ENCODE measurements at places on chromosomes 1 and 21.

DNA sequence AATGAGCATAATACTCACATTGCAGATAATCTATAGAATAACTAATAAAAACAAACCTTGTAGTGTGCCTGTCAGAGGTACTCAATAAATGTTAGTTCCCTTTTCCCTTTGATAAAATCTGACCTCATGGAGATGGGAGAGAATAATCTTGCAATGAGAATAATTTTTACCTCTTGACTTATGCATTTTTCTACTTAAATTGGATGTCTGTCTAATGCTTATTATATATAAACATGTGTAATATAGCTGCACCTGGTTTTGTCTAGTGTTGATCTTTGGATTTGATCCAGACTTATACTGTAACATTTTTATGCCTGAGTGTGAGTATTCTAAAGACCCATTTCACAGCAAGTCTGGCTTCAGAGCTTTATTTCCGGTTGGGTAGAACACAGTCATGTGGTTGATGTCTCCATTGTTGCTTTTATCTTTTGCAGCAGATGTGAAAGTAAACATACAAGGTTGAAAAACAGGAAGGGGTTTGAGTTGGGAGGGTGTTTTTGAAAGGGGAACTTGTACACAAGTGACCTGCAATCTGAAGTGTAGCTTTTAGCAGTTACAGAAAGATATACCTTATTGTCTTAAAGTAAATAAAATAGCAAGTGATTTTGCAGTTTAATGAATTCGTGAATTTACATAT, 12.4 kb downstream of the EPB41 start:
- no peak for DNase-seq

DNA sequence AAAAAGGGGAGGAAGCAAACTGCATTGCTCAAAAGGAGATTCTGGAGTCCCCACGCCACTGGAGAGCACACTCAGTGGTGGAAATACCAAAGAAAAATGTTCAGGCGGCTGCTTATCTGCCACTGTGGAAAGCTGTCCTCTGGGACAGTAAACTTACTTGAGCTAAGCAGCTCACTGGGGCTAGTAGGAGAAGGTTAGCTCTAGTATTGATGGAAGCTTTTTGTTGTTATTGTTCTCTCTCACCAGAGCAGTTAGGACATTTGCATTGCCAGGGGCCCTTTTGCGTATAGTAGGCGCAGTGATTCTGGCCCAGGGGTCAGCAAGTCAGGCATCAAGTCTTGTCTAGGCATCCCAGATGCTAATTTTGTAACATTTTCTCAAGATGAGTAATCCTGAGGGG, 15.6 kb downstream of the BACE2 start:
- no peak for DNase-seq

DNA sequence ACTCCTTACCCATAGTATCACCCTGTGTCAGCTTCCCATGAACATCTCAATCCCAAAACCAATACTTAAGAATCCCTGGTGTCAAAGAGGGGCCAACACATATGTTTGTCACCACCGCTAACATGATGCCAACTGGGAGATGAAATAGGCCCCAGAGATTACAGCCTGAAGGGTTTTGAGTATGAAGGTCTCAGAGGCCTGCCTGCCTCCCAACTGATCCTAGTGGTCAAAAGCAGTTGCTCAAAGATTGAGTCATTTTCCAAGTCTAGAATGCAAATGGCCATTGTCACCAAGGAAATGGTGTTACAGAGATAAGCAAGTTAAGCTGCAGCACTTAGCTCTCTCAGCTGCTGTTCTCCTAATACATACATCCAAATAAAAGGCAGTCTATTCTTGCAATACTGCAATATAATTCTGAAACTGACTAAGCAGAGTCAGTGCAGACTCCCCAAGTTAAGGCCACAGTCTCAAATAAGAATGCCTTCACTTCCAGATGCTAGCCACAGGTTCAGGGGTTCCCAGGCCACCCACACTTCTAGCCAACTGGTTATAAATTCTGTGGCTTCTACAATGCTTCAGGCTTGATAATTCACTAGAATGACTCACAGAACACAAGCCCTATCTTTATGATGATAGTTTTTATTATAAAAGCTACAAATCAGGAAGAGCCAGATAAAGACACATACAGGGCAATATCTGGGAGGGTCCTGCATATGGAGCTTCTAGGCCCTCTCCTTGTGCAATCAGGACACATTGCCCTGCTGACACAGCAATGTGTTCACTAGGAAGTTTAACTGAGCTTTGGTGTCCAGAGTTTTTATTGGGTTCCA, 18.7 kb downstream of the DUSP10 start:
- DNase-seq: no peak

GRCh38 chr1:179083533-179083932, 1.7 kb downstream of the TOR3A start:
- no peak for DNase-seq

- DNase-seq: no peak
Observed at GRCh38 chr1:239816081-239816782, 275.5 kb upstream of the FMN2 start.

DNA sequence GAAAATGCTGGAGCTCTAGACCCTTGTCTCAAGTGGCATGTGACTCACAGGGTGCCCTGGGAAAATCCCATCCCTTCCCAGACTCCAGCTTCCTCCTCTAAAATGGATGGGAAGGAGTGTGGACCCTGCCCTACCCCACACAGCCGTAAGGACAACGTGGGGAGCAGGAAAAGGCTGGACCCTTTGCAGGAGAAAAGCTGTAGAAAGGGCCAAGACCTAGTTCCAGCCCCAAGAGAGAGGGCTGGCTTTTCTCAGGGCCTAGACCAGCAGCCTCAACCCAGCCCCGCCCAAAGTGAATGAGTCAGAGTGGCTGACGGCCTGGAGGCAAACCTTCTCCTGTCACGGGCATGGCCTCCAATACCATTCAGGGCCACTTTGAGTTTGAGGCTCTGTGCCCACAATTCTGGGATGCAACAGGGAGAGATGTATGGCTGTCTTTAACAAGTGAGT, 1.1 kb downstream of the LAMB3 start:
- DNase-seq: no peak

- no peak for DNase-seq
Observed at GRCh38 chr1:170594066-170594626, 62.2 kb downstream of the GORAB start.

GRCh38 chr1:5933676-5934057, 58.6 kb downstream of the NPHP4 start:
- DNase-seq: no peak

GRCh38 chr1:22139066-22139594, 3.8 kb downstream of the WNT4 start:
- peak; percentile 84 for DNase-seq

DNA sequence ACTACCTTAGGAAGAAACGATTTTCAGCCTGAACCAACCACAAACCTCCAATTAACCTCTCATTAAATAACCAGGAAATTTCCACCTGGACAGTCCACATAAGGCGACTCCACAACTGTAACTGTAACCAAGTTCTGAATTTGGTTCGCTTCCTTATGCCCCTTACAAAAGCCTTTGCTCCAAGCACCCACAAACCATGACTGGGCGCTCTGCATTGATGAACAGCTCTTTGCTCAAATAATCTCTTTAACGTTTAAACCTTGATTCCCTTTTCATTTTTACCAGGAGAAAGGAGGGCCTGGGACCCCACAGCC, 38.2 kb upstream of the ZNF124 start:
- DNase-seq: no peak

GRCh38 chr1:81703756-81704463, 96.8 kb upstream of the ADGRL2 start:
- no peak for DNase-seq

GRCh38 chr21:45819478-45820170, 161.9 kb upstream of the COL6A1 start:
- no peak for DNase-seq

- DNase-seq: no peak
Observed at GRCh38 chr1:32715901-32716311, 13.3 kb upstream of the SYNC start.

GRCh38 chr1:186499571-186499970, 38.7 kb upstream of the PDC start:
- no peak for DNase-seq

- no peak for DNase-seq
Observed at GRCh38 chr21:31900121-31900895, 27.5 kb downstream of the HUNK start.

DNA sequence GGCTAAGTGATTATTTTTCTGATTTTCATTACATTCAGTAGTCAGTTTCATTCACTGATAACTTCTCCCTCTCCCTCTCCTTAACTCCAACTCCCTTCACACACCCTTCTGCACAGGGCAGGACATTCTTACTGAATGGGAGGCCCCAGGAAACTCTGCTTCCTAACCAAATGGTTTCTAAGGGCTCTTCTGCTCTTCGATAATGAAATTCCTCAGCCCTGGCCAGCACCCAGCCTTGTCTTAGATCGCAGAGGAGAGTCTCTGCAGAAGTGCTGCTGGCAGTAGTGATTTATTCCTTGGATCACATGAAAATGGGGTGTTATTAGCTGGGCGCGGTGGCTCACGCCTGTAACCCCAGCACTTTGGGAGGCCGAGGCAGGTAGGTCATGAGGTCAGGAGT, 16.4 kb downstream of the PLEKHM2 start:
- DNase-seq: no peak

DNA sequence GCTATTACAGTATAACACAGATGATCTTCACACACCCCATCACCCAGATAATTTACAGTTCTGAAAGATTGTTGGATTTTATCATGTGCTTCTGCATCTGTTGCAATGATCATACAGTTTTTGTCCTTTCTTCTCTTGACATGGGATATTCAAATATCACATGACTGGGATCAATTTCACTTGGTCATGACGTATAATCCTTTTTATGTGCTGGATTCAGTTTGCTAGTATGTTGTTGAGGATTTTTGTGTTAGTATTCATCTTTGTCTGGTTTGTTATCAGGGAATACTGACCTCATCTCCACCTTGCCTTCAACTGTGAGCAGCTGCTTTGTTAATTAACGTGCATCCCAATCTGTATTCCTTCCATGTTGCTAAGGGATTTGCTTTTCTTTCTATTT, 44.7 kb upstream of the DISC1 start:
- DNase-seq: no peak

GRCh38 chr1:116226017-116226416, 114.8 kb downstream of the MAB21L3 start:
- no peak for DNase-seq

- DNase-seq: peak; percentile 60
Observed at GRCh38 chr1:246117066-246117791, 389.9 kb downstream of the SMYD3 start.

- DNase-seq: no peak
Observed at GRCh38 chr1:201424146-201424545, 2.6 kb upstream of the TNNI1 start.

DNA sequence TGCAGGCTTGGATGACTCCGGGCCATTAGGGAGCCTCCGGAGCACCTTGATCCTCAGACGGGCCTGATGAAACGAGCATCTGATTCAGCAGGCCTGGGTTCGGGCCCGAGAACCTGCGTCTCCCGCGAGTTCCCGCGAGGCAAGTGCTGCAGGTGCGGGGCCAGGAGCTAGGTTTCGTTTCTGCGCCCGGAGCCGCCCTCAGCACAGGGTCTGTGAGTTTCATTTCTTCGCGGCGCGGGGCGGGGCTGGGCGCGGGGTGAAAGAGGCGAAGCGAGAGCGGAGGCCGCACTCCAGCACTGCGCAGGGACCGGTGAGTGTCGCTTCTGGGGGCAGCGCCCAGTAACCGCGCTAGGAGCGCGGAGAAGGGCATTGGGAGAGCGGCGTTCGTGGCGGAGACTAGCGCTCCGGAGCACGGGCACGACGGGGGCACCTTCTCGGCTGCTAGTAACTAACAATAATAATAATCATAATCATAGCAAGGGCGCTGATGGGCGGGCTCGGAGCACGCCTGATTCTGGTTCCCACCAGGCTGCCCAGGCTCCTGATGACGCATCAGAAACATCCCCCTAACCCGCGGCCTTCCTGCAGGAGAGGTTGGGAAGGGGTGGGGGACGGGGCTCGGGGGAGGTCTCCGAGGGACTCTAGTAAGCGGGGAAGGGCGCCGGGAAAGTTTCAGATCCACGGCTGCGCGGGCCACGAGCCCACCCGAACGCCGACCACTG, at the start of gene MX1:
Gene MX1 (plus strand): TSS at position 286 of the 722 bp plus-strand sequence. CDS start 5,832 bp downstream, outside the sequence.
- DNase-seq: peak; percentile 12

DNA sequence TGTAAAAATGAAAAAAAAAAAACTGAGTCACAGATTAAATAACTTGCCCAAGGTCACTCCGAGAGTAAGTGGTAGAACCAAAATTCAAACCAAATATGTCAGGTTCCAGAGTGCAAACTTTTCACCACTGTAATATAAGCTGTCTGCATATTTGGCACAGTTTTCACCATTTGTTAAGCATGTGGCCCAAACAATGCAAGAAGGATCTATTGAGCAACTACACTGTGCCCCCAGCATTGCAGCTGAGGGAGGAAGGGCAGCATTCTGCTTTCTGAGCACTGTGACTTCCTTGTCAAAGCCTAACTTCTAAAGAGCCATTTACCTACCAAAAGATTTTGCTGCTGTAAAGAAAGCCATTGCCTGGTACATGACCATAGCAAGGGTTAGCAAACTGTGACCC, 133.4 kb downstream of the SYT2 start:
- no peak for DNase-seq

DNA sequence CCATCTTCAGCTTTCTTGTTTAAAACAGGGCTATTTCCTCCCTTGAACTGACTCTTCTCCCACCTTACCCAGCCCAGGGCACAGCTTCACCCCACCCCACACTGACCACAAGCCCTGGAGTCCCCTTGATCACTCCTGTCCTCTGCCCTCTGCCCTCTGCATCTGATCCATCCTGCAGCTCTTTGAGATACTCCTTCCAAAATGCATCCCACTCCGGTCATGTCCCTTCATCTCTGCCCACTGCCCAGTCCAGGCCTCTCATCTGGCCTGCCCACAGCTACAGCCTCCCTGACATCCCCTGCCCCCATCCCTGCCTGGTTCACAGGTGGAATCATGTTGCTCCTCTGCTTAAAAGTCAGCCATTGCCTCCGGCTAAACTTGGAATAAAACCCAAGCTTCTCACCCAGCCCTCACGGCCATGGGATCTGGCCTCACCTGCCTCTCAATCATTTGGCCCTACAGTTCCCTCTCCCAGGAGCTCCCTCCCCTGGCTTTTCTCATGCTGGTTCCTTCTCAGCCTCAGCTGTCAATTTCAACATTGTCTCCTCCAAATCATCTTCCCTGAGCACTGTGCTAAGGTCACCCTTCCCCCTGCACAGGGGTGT, 202.0 kb downstream of the MATN1 start:
- no peak for DNase-seq

- DNase-seq: no peak
Observed at GRCh38 chr21:42227909-42228708, 9.2 kb downstream of the ABCG1 start.

DNA sequence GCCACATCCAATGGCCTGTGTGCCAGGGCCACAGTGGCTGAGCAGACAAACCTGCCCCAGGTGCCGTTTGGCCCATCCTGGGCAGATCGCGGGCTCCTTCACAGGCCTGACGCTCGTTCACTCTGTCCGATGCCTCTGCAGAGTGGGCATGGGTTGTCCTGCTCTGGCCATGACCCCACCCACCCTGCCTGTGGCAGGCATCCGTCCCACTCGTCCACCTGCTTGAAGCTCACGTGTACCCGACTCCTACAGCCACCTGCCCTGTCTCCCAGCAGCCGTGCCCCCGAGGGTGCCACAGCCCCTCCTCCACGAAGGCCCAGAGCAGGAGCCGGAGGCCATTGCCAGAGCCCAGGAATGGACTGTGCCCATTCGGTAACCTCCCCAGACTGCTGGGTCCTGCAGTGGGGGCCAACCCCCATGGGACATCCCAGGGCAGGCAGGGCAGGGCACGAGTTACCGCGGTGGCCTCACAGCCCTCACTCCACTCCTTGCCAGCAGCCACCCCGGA, 41.9 kb downstream of the TRIM11 start:
- DNase-seq: no peak

GRCh38 chr21:29953690-29954089, 13.9 kb upstream of the GRIK1 start:
- no peak for DNase-seq

- DNase-seq: no peak
Observed at GRCh38 chr1:155396874-155397476, 76.3 kb downstream of the RUSC1 start.
